Mesendoderm (in vitro differentiated cells): ENCODE measurements at places on chromosomes 6 and 20.

DNA sequence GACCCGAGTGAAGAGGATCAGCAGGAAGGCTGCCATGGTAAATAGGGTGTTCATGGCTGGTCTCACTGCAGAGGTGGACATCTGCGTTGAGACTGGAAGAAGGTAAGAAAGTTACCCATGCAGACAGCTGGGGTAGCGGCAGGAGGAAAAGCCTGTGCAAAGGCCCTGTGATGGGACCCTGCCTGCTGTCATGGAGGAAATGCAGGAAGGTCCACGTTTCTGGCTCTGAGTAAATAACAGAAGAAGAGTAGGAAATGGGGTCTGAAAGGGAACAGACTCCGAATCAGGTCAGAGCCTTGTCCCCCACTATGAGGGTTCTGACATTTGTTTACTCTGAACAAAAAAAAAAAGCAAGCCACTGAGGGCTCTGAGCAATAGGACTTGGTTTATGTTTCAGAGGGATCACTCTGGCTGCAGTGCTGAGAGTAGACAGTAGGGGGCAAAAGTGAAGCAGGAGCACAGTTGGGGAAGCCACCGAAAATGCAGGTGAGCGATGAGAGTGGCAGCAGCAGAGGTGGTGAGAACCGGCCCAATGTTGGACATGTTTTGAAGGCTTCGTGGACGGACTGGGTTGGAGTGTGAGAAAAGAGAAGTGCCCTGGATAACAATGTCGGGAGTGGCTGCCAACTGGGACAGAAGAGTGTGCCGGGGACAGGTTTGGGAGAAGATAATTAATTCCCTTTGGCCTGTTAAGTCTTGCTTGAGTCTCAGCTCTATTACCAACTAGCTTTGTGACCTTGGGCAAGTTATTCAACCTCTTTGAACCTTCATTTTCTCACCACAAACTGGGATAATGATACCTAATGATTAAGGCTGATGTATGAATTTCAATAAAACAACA, 57.9 kb upstream of the MAP7 start:
- no peaks in the 10 kb centered on the region for H3K27me3 ChIP-seq
- peaks cover 3% of the 10 kb centered on the region for H3K4me1 ChIP-seq
- DNase-seq: peak; percentile 87
- no peak overlapping the region for H3K27ac ChIP-seq
- H3K36me3 ChIP-seq: no peaks in the 10 kb centered on the region

DNA sequence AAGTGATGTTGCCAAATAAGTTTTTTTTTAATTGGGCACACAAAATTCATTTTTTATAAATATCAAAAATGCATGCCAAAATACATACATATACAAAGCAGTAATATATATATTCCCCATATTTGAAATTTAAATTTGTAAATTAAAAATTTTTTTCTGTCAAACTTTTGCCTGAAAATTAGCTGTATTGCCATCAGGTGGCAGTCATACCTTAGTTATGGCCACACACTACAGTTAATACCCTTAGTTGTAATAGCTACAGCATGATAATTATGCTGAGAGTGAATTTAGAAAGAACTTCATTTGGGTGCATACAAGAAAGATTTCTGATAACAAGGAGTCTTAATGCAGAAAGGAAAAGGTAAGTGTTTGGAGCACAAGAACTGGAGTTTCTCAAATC, 46.2 kb upstream of the SDHAF4 start:
- DNase-seq: peak; percentile 16
- no peak overlapping the region for H3K27ac ChIP-seq
- H3K36me3 ChIP-seq: no peaks in the 10 kb centered on the region
- H3K27me3 ChIP-seq: no peaks in the 10 kb centered on the region
- no peak overlapping the region for H3K4me3 ChIP-seq

GRCh38 chr20:45798935-45799642, 7.3 kb downstream of the DNTTIP1 start:
- DNase-seq: peak; percentile 71
- no peak overlapping the region for H3K27ac ChIP-seq
- H3K4me3 ChIP-seq: no peak overlapping the region
- no peaks in the 10 kb centered on the region for H3K27me3 ChIP-seq

DNA sequence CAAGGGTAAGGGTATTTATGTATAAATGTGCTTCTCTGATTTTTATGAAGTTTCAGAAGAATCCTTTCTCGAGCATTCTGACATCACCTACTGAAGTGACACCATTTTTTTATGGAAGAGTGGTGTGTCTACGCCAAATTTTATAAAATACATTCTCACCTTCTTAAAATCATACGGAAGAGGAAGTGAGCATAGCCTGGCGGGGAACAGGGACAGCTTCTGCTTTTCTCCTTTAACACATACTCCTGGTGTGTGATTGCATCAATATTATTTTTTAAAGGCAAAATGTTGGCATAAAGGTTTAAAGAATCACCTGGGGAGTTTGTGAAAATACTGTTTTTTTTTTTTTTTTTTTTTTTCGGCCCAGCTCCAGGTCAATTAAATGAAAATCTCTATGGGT, 733.6 kb upstream of the MAN1A1 start:
- H3K4me3 ChIP-seq: no peak overlapping the region
- H3K27ac ChIP-seq: no peak overlapping the region
- no peaks in the 10 kb centered on the region for H3K36me3 ChIP-seq
- H3K27me3 ChIP-seq: no peaks in the 10 kb centered on the region
- H3K4me1 ChIP-seq: no peaks in the 10 kb centered on the region
- DNase-seq: no peak

GRCh38 chr20:58144096-58144495, 84.4 kb downstream of the ANKRD60 start:
- no peak overlapping the region for H3K4me3 ChIP-seq
- DNase-seq: no peak
- no peaks in the 10 kb centered on the region for H3K36me3 ChIP-seq
- no peaks in the 10 kb centered on the region for H3K4me1 ChIP-seq
- no peak overlapping the region for H3K27ac ChIP-seq
- H3K27me3 ChIP-seq: no peaks in the 10 kb centered on the region

DNA sequence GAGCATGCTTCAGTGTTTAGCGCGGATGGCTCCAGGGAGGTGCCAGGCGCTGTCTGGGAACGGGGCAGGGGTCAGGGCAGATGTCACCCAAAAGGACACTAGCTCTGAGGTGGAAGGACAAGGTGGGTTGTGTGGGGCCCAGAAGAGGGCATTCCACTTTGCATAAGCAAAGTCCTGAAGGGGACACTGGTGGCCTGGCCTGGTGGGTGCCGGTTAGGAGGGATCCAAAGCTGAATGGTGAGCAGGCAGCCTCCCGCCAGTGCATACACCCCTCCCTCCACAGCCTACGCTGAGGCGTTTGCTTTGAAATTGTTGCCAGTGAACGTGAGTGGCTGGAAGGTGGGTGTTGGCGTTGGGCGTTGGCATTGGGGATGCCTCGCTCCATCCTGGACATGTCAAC, 192.1 kb downstream of the BMP7 start:
- no peaks in the 10 kb centered on the region for H3K4me1 ChIP-seq
- no peaks in the 10 kb centered on the region for H3K36me3 ChIP-seq
- H3K4me3 ChIP-seq: no peak overlapping the region
- H3K27ac ChIP-seq: no peak overlapping the region

GRCh38 chr20:32157611-32158010, 48.1 kb downstream of the TM9SF4 start:
- peaks cover 10% of the 10 kb centered on the region for H3K36me3 ChIP-seq
- no peak for DNase-seq
- H3K4me1 ChIP-seq: no peaks in the 10 kb centered on the region
- H3K27ac ChIP-seq: no peak overlapping the region
- H3K27me3 ChIP-seq: no peaks in the 10 kb centered on the region

GRCh38 chr20:44111712-44112335, 75.2 kb downstream of the JPH2 start:
- no peak overlapping the region for H3K27ac ChIP-seq
- no peaks in the 10 kb centered on the region for H3K27me3 ChIP-seq
- DNase-seq: no peak
- H3K4me3 ChIP-seq: no peak overlapping the region

- no peak overlapping the region for H3K4me3 ChIP-seq
- no peak for DNase-seq
- H3K27me3 ChIP-seq: no peaks in the 10 kb centered on the region
- H3K4me1 ChIP-seq: peaks cover 11% of the 10 kb centered on the region
- H3K36me3 ChIP-seq: no peaks in the 10 kb centered on the region
Observed at GRCh38 chr6:165571721-165572132, 91.3 kb downstream of the PDE10A start.

DNA sequence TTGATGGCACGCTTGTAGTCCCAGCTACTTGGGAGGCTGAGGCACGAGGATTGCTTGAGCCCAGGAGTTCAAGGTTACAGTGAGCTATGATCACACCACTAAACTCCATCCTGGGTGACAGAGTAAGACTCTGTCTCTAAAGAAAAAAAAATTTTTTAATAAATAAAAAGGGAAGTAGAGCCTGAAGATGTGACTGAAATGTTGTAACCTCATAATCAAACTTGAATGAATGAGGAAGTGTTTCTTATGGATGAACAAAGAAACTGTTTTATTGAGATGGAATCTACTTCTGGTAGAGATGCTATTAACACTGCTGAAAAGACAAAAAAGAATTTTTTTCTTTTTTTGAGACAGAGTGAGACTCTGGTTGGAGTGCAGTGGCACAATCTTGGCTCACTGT, 6.7 kb downstream of the MAK start:
- H3K4me1 ChIP-seq: no peaks in the 10 kb centered on the region
- no peaks in the 10 kb centered on the region for H3K36me3 ChIP-seq
- peaks cover 2% of the 10 kb centered on the region for H3K27me3 ChIP-seq
- no peak overlapping the region for H3K4me3 ChIP-seq
- no peak for DNase-seq

DNA sequence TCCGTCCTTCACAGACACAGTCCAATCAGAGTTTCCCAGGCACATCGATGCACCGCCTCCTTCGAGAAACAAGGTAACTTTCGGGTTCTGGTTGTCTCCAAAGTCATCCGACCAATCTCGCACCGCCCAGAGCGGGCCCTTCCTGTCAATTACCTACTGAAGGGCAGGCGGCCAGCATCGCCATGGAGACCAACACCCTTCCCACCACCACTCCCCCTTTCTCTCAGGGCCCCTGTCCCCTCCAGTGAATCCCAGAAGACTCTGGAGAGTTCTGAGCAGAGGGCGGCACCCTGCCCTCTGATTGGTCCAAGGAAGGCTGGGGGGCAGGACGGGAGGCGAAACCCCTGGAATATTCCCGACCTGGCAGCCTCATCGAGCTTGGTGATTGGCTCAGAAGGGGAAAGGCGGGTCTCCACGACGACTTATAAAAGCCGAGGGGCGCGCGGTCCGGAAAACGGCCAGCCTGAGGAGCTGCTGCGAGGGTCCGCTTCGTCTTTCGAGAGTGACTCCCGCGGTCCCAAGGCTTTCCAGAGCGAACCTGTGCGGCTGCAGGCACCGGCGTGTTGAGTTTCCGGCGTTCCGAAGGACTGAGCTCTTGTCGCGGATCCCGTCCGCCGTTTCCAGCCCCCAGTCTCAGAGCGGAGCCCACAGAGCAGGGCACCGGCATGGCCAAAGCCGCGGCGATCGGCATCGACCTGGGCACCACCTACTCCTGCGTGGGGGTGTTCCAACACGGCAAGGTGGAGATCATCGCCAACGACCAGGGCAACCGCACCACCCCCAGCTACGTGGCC, at the start of gene HSPA1B:
Gene HSPA1B (plus strand): TSS at position 453 of the 794 bp plus-strand sequence. CDS start 213 bp downstream, at position 666.
- DNase-seq: peak; percentile 100
- no peaks in the 10 kb centered on the region for H3K36me3 ChIP-seq
- no peaks in the 10 kb centered on the region for H3K27me3 ChIP-seq
- H3K4me3 ChIP-seq: peak within 1 kb of the TSS; percentile 82

GRCh38 chr6:110239526-110240274, 59.5 kb downstream of the CDC40 start:
- no peak overlapping the region for H3K4me3 ChIP-seq
- no peaks in the 10 kb centered on the region for H3K4me1 ChIP-seq
- no peaks in the 10 kb centered on the region for H3K27me3 ChIP-seq
- no peaks in the 10 kb centered on the region for H3K36me3 ChIP-seq
- DNase-seq: no peak

DNA sequence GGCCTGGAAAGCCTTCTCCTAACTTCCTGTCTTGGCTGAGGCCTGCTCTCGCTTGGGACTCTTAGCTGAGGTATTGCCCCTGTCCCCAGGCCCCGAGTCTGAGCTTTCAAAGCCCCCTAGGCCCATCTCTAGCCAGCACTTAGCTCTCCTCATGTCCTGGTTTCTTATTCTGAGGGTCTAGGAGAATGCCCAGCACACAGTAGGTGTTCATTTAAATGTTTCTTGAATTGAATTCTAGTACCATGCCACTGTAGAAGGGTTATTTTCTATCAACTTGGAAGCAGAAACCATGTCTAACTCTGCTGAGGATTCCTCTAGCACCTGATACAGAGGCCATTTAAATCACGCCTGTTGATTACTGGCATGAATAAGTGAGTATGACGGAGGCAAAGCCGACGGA, 98.5 kb downstream of the VEGFA start:
- H3K27ac ChIP-seq: no peak overlapping the region
- H3K4me1 ChIP-seq: peaks cover 5% of the 10 kb centered on the region
- no peaks in the 10 kb centered on the region for H3K36me3 ChIP-seq
- DNase-seq: no peak
- no peaks in the 10 kb centered on the region for H3K27me3 ChIP-seq
- H3K4me3 ChIP-seq: no peak overlapping the region

DNA sequence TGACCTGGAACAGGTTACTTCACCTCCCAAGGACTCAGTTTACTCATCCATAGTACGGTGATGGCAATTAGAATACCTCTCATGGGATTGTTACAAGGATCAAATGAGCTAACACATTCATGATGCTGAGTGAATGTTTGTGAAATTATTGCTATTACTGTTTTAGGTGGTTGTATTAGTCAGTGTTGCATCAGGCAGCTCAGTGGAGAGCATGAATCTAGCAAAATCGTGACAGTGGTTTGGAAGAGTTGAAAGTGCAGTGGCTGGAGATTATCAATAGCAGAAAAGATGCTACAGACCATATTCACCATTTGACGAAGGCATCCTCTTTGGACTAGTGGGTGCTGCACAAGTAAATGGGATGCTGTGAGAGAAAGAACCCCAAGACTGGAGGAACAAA, 50.4 kb upstream of the CTNNBL1 start:
- no peak for DNase-seq
- no peaks in the 10 kb centered on the region for H3K27me3 ChIP-seq
- no peak overlapping the region for H3K27ac ChIP-seq
- no peaks in the 10 kb centered on the region for H3K36me3 ChIP-seq
- H3K4me1 ChIP-seq: no peaks in the 10 kb centered on the region

- DNase-seq: no peak
- H3K4me1 ChIP-seq: no peaks in the 10 kb centered on the region
- H3K27ac ChIP-seq: no peak overlapping the region
- no peak overlapping the region for H3K4me3 ChIP-seq
Observed at GRCh38 chr6:137102050-137102848, 57.5 kb upstream of the IL20RA start.

DNA sequence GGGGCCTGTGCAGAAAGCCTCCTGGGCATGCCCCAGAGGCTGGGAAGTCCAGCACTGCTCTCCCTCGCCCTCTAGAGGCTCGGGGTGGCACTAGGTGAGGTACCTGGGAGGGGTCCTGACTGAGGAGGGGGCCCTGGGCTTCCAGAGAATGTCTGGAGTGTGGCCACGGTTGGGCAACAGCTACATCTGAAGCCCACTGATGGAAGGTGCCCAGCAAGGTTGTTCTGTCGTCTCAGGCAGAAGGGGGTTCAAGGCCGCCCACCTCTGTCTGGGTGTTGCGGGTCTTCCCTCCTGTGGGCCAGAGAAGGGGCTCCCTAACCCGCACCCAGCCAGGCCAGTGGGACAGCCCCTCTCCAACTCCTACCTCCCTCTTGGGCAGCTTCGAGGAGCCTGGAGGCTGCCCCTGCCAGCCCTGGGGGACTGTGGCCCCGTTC, 11.4 kb upstream of the VEGFA start:
- no peaks in the 10 kb centered on the region for H3K27me3 ChIP-seq
- H3K36me3 ChIP-seq: no peaks in the 10 kb centered on the region
- peak; percentile 80 for DNase-seq
- H3K4me3 ChIP-seq: no peak overlapping the region
- no peaks in the 10 kb centered on the region for H3K4me1 ChIP-seq

GRCh38 chr20:42572320-42573016, 617.2 kb downstream of the PTPRT start:
- no peak overlapping the region for H3K27ac ChIP-seq
- H3K4me1 ChIP-seq: no peaks in the 10 kb centered on the region
